Epithelial cell of alveolus of lung (primary cell): ENCODE measurements at places on chromosomes 3 and 15. TPM values are rescaled to one million over a fixed set of nuclear protein-coding genes. Genes with fewer than 3 reads are reported as not detected.

Gene GRM7
- total RNA-seq = not detected in 2 replicates

Gene NAALADL2
- 2.4 and 4.4 TPM in 2 replicates for total RNA-seq

Gene ANO10
- total RNA-seq = 16.0 and 32.5 TPM in 2 replicates

Gene GADL1
- not detected in 2 replicates for total RNA-seq

Gene FGD5
- total RNA-seq = 0.24 and 1.7 TPM in 2 replicates

Gene TMEM62
- total RNA-seq = 6.9 and 9.7 TPM in 2 replicates

Gene CLCN2
- 1.7 and 6.5 TPM in 2 replicates for total RNA-seq

Gene DNAH1
- total RNA-seq = 0.39 and 0.96 TPM in 2 replicates

Gene PP2D1
- not detected in 2 replicates for total RNA-seq

Gene C3orf20
- total RNA-seq = under 0.01 TPM in 1 of 2 replicates, not detected in the other

Gene ETV5
- total RNA-seq = 19.1 and 48.0 TPM in 2 replicates
